ENCODE measurements at places on chromosomes 13 and 19. TPM values are rescaled to one million over a fixed set of nuclear protein-coding genes. Genes with fewer than 3 reads are reported as not detected.

Gene DACH1
- total RNA-seq, result not detected

- DNase-seq, result no peak
These were observed 12.7 kb downstream of the SUGT1 start for GRCh38 chr13:52665325-52665724.

Gene LRP3
- total RNA-seq, result 0.14 TPM

GRCh38 chr19:4516939-4517300, 1.4 kb downstream of the PLIN4 start:
- DNase-seq, result no peak

GRCh38 chr13:97471711-97472110, 37.7 kb downstream of the RAP2A start:
- no peak for DNase-seq

Gene ZNF8
- 8.9 TPM for total RNA-seq

DNA sequence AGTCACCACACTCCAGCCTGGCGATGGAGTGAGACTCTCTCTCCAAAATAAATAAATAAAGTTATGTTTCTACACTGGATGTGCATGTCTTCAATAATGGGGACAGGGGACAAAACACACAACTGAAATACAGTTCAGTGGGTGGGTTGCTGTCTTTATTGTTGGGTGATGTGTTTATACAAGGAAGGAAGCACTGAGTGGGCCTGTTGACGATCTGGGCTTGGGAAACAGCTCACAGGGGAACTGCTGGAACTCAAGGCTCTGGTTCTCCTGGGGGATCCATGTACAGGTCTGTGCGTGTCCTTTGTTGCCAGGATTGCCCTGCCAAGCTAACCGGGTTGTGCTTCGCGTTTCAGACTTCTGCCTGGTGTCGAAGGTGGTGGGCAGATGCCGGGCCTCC, 18.9 kb downstream of the SPINT2 start:
- no peak for DNase-seq

GRCh38 chr13:113884821-113885220, 20.9 kb upstream of the GAS6 start:
- DNase-seq, result no peak

- no peak for DNase-seq
These were observed 21.5 kb upstream of the GARRE1 start for GRCh38 chr19:34232566-34233481.

- DNase-seq, result no peak
These were observed 15.1 kb downstream of the BRCA2 start for GRCh38 chr13:32330441-32330840.

DNA sequence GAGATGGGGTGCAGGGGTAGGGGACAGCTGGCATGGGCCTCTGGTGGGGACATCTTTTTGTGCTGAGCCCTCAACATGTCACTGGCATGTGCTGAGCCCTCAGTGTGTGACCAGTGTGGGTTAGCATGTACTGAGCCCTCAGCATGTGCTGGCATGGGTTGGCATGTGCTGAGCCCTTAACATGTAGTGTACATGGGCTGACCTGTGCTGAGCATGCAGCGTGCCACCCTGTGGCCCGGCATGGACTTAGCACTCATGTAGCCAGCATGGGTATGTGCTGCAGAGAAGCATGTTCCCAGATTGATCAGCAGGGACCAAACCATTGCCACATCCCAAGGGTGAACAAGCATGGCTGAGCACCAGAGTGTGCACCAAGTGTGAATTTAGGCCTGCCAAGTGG, 11.5 kb downstream of the HIPK4 start:
- DNase-seq, result no peak
